ENCODE measurements at places on chromosomes 11 and 22. TPM values are rescaled to one million over a fixed set of nuclear protein-coding genes. Genes with fewer than 3 reads are reported as not detected.

GRCh38 chr22:19844377-19845053 lies 10.2 kb downstream of the GNB1L start:
- no peak for DNase-seq

GRCh38 chr11:17513853-17514252 lies 30.4 kb downstream of the USH1C start:
- DNase-seq = no peak

DNA sequence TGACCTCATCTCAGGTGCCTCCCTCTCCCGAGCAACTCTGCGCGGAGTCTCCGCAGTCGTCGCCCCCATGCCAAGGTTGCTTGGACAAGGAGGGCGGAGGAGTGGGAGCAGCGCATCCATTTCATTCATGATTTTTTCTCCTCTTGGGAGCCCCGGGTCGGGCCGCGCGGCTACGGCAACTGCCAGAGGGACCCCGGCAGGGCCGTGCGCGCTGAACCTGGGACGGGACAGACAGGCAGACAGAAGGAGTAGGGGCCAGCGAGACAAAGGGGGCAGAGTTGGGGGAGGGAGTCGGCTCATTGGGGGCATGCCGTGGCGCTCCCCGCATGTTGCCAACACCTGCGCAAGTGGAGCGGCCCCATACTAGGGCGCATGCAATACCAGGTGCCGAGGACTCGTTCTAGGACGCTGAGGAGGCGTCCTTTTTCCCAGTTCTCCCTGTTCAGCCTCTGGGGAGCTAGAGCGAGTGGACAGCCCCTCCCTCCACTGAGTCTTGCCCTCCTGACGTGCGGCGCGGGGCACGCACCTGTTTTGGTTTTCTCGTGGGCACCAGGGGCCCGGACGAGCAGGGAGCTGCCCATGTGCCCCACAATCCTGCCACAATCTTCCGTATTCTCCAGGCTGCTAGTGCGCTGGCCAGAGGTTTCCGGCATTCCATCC lies 501 bp upstream of the PTPN5 start:
- no peak for DNase-seq

DNA sequence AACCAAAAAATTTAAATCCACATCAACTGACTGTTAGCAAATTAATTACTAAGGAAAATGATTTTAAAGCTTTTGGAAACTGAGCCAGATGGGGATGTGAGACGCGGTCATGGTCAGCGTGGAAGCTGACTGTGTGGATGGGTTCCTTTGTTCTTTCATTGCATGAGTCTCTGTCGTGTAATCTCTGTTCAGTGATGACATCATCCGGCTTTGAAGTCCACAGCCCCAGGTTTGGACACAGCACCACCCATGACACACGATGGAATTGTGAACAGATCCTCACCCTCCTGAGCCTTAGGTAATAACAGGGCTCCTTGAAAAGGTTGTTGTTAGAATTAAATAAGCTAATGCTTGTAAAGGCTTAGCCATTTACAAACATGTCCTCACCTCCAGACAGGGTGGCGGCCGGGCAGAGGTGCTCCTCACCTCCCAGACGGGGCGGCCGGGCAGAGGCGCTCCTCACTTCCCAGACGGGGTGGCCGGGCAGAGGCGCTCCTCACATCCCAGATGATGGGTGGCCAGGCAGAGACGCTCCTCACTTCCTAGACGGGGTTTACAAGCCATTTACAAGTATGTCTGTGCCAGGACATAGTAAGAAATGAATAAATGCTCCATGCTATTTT lies 677.3 kb downstream of the TBC1D22A start:
- DNase-seq = no peak

- DNase-seq = peak; percentile 97
Observed at GRCh38 chr11:75428281-75428724, 4.7 kb downstream of the KLHL35 start.

GRCh38 chr11:124036666-124037065 lies 4.5 kb downstream of the OR10G7 start:
- no peak for DNase-seq

UPK3A gene
- not detected for total RNA-seq

GRCh38 chr11:56558574-56558973 lies 15.5 kb upstream of the OR5M11 start:
- no peak for DNase-seq

- DNase-seq = no peak
Observed at GRCh38 chr22:29831186-29831921, 6.7 kb downstream of the ASCC2 start.

DNA sequence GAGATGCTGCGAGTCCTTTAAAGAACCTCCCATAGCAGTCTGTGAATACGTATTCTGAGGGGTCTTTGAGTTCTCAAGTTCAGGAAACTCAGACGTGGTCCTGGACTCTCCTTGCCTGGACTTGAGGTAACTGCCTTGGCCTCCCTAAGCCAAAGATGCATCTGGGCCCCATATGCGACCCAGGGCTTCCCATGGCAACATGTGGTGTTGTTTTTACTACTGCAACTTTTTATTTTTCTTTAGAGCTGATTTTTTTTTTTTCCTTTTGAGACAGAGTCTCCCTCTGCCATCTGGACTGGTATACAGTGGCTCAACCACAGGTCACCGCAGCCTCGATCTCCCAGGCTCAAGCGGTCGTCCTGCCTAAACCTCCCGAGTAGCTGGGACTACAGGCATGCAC lies 321.1 kb downstream of the ST3GAL4 start:
- no peak for DNase-seq

DNA sequence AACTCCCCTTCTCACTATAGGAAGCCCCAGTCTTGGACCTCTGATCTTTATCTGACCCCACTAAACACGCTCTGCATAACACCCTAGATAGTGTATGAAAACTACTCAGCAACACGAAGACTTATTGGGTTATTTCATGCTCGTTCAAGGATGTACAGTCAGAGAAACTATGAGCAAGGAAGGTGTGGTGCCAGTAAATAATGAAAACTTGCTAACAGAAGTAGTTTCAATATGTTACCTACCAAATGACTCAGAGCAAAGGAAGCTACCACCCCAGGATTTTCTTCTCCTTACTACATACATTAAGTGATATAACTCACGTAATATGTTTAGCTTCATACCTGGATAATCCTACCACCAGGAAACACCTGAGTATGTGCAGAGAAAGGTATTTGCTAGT lies 25.9 kb upstream of the LYVE1 start:
- DNase-seq = no peak

PARVG gene
- total RNA-seq = 8.9 TPM

KCNJ11 gene
- 0.66 TPM for total RNA-seq

DNA sequence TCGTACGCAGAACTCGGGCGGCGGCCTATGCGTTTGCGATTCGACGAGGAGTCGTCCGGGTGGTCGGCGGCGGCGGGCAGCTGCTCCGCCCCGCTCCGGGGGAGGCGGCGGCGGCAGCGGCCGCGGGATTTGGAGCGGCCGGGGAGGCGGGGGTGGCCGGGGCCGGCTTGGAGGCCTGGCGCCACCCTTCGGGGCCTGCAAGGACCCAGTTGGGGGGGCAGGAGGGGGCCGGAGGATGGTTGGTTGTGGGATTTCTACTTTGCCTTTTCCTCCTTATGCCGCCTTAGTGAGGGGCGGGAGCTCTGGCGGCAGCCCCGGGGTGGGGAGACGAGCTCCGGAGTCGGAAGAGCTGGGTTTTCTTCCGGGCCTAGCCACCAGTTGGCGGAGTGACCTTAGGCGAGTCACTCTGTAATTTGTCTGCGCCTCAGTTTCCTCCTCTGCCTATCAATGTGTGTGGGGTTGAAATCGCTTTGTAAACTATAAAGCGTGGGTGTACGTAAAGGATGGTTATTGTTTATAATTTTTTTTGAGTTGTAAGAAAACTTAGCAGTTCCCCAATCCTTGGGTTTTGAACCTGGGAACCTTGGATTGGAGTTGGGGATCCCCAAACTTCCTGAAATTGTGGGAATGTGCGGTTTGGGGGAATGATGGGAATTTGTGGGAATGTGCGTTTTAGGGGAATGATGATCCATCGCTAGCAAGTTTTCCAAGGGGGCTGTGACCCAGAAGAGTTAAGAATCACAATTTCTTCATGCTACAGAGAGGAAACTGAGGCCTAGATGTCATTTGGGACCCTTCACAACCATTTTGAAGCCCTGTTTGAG lies 679 bp downstream of the TUG1 start:
- DNase-seq = no peak

- no peak for DNase-seq
Observed at GRCh38 chr11:26519469-26519868, 52.6 kb downstream of the MUC15 start.

- DNase-seq = peak; percentile 39
Observed at GRCh38 chr22:22043296-22044078, 60.9 kb upstream of the TOP3B start.

- no peak for DNase-seq
Observed at GRCh38 chr11:134731213-134731961, 319.3 kb upstream of the B3GAT1 start.

CDHR5 gene
- total RNA-seq = not detected
